T-helper 2 cell treated with Interferon-gamma antibody and Interleukin-4, amounts not matched to agents 5 μg/mL and 100 μg/mL, for 36 hours (primary cell): ENCODE measurements at places on chromosomes 3 and 15.

- no peak for DNase-seq
Measured at GRCh38 chr3:42843713-42844411, 31.8 kb downstream of the CYP8B1 start.

- DNase-seq, result no peak
Measured at GRCh38 chr3:31848911-31849310, 132.2 kb downstream of the OSBPL10 start.

- no peak for DNase-seq
Measured at GRCh38 chr3:97636465-97636864, 128.1 kb upstream of the ARL6 start.

DNA sequence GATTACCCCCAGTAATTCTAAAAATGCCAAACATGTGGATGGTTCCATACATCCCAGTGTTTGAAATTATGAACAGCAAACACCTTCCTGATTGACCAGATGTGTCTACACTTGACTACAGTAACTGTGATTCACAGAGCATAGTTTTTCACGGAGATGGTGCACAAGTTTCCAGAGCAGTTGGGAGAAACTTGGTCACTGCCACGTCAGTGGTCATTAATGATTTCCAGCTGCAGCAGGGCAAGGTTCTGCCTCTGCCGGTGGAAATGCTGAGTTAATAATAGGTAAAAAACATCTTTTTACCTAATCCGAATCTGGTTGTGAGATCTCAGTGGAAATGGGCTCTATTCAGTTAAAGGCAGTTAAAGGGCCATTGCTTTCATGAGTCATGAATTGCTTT is 154.1 kb upstream of the FEZF2 start:
- no peak for DNase-seq

DNA sequence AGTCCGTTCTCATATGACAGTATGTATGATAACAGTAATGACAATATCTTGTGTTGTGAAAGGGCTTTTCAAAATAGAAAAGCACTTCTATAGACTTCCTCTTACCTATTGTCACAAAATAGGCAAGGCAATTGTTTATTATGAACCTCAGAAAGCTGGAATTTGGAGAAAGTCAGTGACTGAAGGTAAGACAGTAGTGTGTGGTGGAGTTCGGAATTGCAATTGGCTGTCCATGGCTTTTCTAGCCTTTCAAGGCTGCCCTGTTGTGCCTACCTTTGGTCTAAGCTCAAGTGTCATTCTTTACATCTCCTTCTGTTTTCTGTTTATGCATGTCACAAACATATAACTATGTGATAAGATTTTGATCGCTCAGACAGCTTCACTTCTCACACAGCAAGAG is 219.3 kb upstream of the NR2E3 start:
- no peak for DNase-seq
